T-cell (primary cell): ENCODE measurements at places on chromosomes 5 and 9.

DNA sequence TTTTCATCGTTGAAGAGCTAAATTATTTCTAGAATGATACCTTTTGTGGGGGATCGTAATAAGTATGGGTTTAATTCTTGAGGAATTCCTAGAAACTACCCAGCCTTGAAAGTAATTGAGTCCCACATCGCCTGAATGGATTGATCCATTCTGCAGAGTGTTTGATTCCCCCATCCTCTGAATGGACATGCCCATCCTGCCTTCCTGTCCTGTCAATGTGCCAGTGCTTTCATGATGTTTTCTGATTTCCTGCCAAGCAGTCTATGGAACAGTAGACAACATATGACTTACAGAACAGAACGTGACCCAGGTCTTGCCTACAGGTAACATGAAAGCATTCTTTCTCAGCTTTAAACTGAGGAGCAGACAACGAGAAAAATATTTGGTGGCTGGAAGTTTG is 319.2 kb downstream of the DRD1 start:
- no peak for DNase-seq

- DNase-seq = no peak
Observed at GRCh38 chr9:69532396-69532795, 139.8 kb downstream of the APBA1 start.

- DNase-seq = no peak
Observed at GRCh38 chr9:133286523-133286922, 11.5 kb upstream of the ABO start.

- no peak for DNase-seq
Observed at GRCh38 chr9:14819183-14819582, 91.0 kb downstream of the FREM1 start.
